ENCODE measurements at places on chromosomes 6 and 20.

GRCh38 chr6:11811644-11812264 lies 33.2 kb upstream of the ADTRP start:
- DNase-seq = no peak
- H3K27ac ChIP-seq = no peak overlapping the region
- H3K4me1 ChIP-seq = no peaks in the 10 kb centered on the region
- H3K27me3 ChIP-seq = no peaks in the 10 kb centered on the region

DNA sequence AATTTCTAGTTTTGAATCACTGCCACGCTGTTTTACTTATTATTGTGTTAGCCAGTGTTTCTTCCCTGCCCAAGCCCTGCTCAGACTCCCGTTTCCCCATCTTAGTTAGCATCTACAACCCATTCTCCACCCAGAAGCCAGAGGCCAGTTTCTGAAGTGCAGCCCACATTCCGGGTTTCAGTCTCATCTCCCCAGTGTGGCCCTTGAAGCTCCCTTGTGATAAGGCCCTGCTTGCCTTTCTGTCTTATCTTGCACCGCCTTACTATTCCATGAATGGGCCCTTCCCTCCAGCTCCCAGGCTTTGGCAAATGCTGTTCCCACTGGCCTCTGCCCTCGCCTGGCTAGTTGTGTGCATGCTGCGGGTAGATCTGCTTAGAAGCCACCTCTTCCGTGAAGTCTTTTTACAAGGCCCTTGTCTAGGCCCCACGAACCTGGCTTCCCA lies 41.1 kb downstream of the TOX2 start:
- H3K4me3 ChIP-seq = no peak overlapping the region
- no peaks in the 10 kb centered on the region for H3K36me3 ChIP-seq
- no peaks in the 10 kb centered on the region for H3K27me3 ChIP-seq
- no peak for DNase-seq

- no peak for DNase-seq
- H3K36me3 ChIP-seq = no peaks in the 10 kb centered on the region
- no peak overlapping the region for H3K27ac ChIP-seq
- H3K4me1 ChIP-seq = no peaks in the 10 kb centered on the region
- no peak overlapping the region for H3K4me3 ChIP-seq
Measured at GRCh38 chr20:24627926-24628325, 158.5 kb downstream of the SYNDIG1 start.

DNA sequence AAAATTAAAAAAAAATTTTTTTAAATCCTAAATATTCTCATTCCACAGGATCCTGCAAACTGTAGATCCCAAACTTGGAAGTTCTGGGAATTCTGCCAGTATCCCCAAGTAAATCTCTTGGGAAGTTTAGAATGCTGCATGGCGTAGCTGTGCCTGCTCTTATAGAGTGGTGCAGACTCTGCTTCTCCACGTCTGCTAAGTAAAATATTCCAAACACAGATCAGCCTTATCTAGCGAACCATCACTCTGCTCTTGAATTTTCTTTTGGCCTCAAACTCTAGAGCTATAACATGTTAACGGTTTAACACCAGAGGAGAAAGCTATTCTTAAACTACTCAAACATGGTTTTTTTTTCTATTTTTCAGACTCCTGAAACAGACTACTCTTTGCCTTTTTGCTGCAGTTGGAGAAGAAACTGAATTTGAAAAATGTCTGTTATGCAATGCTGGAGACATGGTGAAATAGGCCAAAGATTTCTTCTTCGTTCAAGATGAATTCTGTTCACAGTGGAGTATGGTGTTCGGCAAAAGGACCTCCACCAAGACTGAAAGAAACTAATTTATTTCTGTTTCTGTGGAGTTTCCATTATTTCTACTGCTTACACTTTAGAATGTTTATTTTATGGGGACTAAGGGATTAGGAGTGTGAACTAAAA lies 138.5 kb upstream of the AKAP12 start:
- H3K27me3 ChIP-seq = no peaks in the 10 kb centered on the region
- no peak overlapping the region for H3K27ac ChIP-seq
- H3K4me3 ChIP-seq = no peak overlapping the region
- H3K4me1 ChIP-seq = no peaks in the 10 kb centered on the region

DNA sequence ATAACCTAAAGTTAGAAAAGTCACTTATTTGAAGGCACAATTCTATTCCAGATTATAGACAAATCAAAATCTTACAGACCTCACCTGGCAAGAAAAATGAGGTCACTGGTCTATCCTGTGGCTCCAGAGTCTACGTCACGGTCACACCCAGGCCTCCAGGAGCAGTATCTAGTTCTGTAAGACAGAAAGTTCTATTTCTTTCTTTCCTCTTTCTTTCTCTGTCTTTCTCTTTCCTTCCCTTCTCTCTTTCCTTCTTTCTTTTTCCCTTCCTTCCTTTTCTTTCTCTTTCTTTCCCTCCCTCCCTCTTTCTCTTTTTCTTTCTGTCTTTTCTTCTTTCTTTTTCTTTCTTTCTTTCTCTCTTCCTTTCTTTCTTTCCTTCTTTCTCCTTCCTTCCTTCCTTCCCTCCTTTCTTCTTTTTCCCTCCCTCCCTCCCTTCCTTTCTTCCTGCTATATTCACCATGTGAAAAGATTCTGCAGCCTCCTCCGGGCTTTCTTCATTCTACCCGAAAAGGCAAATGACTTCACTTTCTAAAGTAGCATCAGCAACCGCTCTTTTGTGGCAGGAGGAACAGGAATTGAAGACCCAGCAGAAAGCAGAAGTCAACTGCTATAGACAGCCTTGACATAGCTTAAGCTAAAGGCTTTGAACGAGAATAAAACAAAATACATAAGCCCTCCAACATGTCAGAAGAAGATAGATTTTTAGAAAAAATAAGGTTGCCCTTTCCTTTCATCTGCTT lies 83.9 kb upstream of the SIRPG start:
- no peaks in the 10 kb centered on the region for H3K27me3 ChIP-seq
- H3K36me3 ChIP-seq = no peaks in the 10 kb centered on the region
- H3K4me3 ChIP-seq = no peak overlapping the region
- H3K27ac ChIP-seq = no peak overlapping the region
